Urinary bladder (tissue), 4 donors: ENCODE measurements at places on chromosomes 3 and 15. TPM values are rescaled to one million over a fixed set of nuclear protein-coding genes. Genes with fewer than 3 reads are reported as not detected.

Gene NANOGP8
- not detected for polyA plus RNA-seq

- DNase-seq = no peak
These were observed 24.6 kb downstream of the IFT80 start for GRCh38 chr3:160374472-160374871.

GRCh38 chr3:143207338-143207961 lies 87.9 kb downstream of the CHST2 start:
- no peak for DNase-seq

DNA sequence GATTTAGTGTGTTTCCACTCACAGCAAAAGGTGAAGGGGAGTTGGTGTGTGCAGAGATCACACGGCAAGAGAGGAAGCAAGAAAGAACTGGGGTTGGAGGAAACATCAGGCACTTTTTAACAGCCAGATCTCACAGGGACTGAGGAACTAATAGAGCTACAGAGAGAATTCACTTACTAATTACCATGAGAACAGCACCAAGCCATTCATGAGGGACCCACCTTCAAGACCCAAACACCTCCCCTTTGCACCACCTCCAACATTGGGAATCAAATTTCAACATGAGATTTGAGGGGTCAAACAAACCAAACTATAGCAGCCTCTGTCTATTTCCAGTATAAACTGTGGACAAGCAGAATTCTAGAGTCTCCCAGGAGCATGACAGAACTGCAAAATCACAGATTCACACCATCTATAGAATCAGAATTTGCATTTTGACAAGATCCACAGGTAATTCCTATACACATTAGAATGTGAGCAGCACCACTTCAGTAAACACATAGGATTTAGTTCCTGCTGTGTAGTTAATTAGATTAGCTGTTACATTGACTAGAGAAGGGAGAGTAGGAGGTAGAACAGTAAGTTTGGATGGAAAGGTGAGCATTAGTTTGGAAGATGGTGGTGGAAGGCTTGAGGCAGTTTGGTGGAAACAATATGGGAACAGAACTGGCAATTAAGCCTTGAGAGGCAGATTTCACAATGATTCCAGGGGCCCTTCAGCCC lies 311.7 kb downstream of the NSUN3 start:
- no peak for DNase-seq

Gene ARHGAP11A
- 1.5 TPM for polyA plus RNA-seq

- DNase-seq = no peak
These were observed 69.1 kb downstream of the MB21D2 start for GRCh38 chr3:192848371-192849233.

DNA sequence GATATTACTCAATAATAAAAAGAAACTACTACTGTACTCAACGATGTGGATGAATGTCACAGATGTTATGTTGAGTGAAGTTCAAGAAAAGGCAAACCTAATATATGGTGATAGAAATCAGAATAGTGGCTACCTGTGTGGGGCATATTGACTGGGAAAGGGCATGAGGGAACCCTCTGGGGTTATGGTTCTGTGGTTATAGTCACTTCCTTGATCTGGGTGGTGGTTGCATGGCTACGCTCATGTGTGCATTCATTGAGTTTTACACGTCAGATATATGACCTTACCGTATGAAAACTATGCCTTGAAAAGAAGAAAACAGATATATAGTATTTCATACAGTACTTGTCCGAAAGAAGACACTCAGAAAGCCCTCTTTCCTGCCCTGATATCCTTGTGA lies 331.0 kb upstream of the LRRFIP2 start:
- no peak for DNase-seq

DNA sequence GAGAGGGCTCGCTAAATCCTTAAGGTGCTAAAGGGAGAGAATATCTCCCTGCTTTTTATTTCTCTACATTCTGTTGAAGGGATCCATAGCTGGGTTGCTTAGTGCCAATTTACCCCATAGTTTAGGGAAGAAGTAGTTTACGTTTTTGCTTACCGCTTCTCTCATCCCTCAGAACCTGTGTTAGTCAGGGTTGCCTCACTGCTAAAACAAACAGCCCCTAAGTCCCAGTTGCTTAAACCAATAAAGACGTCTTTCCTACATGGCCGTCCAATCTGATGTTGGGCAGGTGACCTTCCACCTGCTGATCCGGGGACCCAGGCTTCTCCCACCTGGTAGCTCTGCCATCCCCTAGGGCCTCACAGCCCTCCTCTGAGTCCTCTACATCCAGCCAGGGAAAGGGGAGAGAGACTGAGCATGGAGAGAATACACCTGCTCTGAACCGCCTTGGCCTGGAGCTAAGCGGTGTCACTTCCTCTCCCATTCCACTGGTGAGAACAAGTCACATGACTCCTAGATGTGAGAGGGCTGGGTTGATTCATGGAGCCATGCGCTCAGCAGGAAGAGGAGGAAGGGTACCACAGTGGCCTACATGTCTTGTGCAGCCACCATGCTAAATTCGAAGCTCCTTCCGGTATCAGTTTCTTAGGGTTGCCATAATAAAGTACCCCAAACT lies 26.3 kb downstream of the DNASE1L3 start:
- DNase-seq = no peak

DNA sequence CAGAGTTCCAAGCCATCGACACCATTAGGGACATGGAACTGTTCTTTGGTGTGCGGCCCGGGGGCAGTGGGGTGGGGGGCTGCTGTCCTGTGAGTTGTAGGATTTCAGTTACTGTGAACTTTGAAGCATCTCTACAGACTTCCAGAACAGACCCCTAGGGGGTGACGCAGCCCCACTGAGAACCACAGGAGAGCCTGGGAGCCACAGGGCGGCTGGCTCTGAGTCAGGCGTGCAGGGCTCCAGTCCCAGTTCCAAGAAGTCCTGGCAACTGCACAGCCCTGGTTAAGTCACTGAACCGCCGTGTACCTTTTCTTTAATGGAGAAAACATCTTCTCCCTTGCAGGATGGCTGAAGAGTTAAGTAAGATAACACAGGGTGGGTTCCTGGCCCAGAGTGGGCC lies 23.5 kb upstream of the LRTM1 start:
- no peak for DNase-seq

- no peak for DNase-seq
These were observed 190.7 kb upstream of the CNTN6 start for GRCh38 chr3:901953-902778.
